ENCODE measurements at places on chromosomes 6 and 20.
A peak's percentile ranks its signal among the peaks of the same experiment; 100 is the strongest.

- DNase-seq = no peak
Observed at GRCh38 chr6:36772397-36772796, 66.8 kb downstream of the CPNE5 start.

- peak; percentile 81 for DNase-seq
Observed at GRCh38 chr6:89970609-89971337, 76.5 kb downstream of the GJA10 start.

GRCh38 chr20:36065427-36065998 is 89.0 kb upstream of the EPB41L1 start:
- DNase-seq = no peak

GRCh38 chr6:106804346-106805335 is 169.9 kb downstream of the CD24 start:
- DNase-seq = no peak

- no peak for DNase-seq
Observed at GRCh38 chr6:81897793-81898192, 145.3 kb upstream of the TENT5A start.

- no peak for DNase-seq
Observed at GRCh38 chr6:170128811-170129681, 161.8 kb downstream of the DLL1 start.

DNA sequence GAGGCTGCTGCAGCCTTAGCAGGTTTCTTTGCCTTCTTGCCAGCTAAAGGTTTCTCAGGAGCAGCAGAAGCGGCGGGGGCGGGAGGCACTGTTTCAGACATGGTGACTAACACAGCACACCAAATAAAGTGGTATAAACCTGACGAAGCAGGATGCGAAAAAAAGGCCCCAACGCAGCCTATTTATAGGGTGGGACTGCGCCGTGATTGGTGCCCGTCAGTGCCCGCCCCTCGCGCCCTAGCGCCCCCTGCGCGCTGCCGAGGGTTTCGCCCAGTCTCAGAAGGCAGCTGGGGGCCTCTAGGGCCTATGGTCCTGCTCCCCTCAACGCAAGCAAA is 55.0 kb downstream of the TRIM38 start:
- DNase-seq = no peak

DNA sequence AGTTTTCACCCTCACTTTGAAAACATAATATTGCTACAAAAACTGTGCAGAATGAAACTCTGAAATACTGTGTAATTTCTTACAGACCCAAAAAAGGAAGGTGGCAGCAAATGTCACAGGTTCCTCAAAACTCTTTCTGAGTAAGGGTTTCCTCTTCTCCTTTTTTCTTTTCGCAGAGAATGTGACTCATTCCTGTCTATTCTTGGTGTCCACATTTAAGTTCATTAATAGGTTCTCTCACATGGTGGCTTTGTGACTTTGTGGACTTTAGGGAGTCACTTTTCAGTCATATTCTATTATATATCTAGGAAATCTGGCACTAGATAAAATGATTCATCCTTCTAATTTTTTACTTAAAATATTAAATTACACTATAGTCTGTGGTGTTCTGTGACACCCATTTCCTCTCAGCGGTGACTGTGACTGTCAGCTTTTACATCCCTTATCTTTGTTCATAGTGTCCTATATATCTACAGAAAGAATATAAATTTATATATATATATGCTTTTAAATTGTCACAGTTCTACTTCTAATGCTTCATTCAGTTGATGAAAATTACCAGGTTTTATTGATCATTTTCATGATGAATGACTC is 126.8 kb upstream of the HCRTR2 start:
- peak; percentile 91 for DNase-seq

DNA sequence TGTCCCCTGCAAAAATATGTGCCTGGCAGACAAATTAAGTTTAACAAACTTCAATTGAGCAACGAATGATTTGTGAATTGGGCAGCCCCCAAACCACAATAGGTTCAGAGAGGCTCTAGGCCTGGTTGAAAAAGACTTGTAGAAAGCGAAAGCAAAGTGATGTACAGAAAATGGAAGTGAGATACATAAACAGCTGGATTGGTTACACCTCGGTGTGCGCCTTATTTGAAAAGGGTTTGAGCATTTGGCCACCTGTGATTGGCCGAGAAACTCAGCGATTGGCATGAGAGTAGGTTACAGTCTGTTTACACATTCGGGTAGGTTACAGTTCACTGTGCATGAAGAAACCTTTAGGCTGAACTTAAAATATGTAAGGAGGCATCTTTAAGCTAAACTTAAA is 136.9 kb downstream of the CD83 start:
- DNase-seq = no peak

DNA sequence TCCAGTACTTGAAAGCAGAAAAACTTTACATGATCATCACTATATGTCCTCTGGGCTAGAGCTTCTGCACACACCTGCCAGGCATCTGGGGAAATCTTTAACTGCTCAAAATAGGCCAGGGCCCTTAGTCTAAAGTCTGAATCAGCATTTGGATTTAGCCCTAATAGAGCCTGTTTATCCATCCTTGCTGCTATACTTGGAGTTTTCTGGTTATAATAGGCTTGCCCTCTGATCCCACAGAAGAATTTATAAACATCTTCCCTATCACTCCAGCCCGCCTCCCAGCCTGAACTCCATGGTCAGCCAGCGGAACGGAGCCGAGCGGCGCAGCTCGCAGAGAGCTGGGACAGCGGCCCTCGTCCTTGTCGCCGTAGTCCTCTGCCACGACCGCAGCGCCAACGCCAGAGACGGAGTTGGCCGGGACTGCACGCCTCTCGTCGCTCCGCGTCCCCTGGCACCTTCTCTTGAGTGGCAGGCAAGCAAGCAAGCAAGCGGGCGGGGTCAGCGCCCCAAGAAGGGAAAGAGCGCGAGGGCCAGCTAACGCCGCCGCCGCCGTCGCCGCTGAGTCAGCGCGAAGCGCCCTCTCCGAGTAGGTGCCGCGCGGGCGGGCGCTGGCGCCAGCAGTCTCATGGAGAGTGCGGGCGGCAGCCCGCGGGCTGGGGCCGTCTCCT is 25.4 kb upstream of the ASIP start:
- DNase-seq = no peak

GRCh38 chr6:12286373-12287110 is 3.6 kb upstream of the EDN1 start:
- DNase-seq = peak; percentile 66

GRCh38 chr6:107510108-107510507 is 20.2 kb downstream of the SOBP start:
- DNase-seq = no peak

GRCh38 chr20:22343612-22344011 is 240.8 kb downstream of the FOXA2 start:
- DNase-seq = no peak

GRCh38 chr20:4726710-4727397 is 5.1 kb downstream of the PRND start:
- DNase-seq = no peak

GRCh38 chr6:1604158-1605003 is 5.3 kb upstream of the FOXC1 start:
- DNase-seq = peak; percentile 35

GRCh38 chr6:35371494-35372262 is 29.3 kb downstream of the PPARD start:
- DNase-seq = no peak

DNA sequence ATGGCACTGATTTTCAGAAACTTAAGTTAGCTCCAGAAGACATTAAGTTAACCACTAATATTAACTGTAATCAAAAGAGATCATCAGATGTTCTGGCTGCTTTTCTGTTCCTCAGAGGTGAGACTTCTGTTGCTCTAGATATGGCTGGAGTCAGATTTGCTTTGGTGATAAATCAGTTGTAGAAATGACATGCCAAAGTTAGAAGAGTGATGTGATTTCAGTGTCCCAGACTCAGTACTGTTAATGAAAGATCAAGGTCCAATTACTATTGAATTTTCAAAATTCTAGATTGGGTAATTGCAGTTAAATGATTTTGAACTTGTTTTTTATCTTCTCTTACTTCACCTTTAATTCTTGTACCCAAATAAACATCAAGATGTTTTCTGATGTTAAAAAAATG is 402.4 kb upstream of the SYNCRIP start:
- no peak for DNase-seq

- DNase-seq = no peak
Observed at GRCh38 chr20:6115221-6115895, 7.5 kb downstream of the FERMT1 start.

Data from Kasumi-1 (cell line).